ENCODE measurements at places on chromosomes 2 and 18. TPM values are rescaled to one million over a fixed set of nuclear protein-coding genes. Genes with fewer than 3 reads are reported as not detected.

- ATAC-seq = no peak
Observed at GRCh38 chr18:25335676-25336075, 16.3 kb downstream of the ZNF521 start.

DNA sequence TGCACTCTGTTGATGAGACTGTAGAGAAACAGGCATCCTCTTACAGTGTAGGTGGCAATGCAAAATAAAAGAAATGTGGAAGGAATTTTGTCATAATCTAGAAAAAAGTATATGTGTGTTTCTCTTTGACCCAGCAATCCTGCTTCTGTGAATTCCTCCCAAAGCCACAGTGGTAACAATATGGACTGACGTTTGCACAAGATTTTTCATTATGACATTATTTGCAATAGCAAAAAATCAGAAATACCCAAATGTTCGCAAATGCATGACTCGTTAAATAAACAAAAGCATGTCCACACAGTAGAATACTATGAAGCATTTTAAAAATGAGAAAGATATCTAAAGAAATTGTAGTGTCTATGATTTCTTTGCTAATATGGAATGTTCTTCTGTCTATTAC is 255.2 kb upstream of the NRP2 start:
- no peak for ATAC-seq

GRCh38 chr2:207279520-207279919 is 113.8 kb upstream of the KLF7 start:
- ATAC-seq = peak; percentile 88

- peak; percentile 56 for ATAC-seq
Observed at GRCh38 chr2:113755835-113756354, 547 bp downstream of the SLC35F5 start.

GRCh38 chr2:229348128-229348527 is 77.0 kb upstream of the PID1 start:
- no peak for ATAC-seq

Gene COLEC12
- not detected for total RNA-seq

DNA sequence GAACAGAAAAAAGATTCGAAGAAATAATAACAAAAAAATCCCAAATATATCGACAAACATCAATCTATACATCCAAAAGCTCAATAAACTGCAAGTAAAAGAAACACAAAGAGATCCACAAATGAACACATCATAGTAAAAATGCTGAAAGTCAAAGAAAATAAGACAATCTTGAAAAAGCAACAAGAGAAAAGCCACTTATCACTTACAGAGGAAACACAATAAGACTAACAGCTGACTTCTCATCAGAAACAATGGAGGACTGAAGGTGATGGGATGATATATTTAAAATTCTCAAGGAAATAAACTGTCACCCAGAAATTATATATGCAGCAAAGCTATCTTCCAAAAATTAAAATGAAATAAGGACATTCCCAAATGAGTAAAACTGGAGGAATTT is 140.3 kb downstream of the NDUFA10 start:
- no peak for ATAC-seq

- peak; percentile 44 for ATAC-seq
Observed at GRCh38 chr2:71166812-71167211, 36.4 kb downstream of the MPHOSPH10 start.

DNA sequence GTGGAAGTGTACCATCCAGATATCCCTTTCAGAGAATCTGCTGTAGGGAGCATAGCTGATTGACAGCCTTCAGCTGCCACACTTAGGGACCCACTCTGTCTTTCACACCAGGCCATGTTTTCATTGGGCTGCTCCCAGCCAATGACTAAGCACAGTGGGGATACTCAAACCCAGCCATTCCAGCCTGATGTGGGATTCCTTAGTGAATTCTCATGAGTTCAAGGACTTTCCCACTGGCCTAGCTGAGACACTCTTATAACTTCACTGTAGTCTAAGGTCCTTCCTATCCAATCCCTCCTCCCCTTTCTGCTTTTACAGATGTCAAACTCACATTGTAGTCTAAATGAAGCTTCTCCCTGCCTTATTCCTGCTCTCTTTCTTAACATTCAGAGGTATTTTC is 201.2 kb downstream of the PIK3C3 start:
- no peak for ATAC-seq

Gene PIEZO2
- not detected for total RNA-seq

Gene DUSP2
- 82.0 TPM for total RNA-seq

- peak; percentile 79 for ATAC-seq
Observed at GRCh38 chr2:127410871-127411652, 7.2 kb upstream of the PROC start.

Gene DNER
- not detected for total RNA-seq

- no peak for ATAC-seq
Observed at GRCh38 chr18:32775628-32776027, 2.8 kb upstream of the KLHL14 start.

Gene SDC1
- not detected for total RNA-seq

GRCh38 chr2:210663631-210664089 is 107.3 kb downstream of the CPS1 start:
- no peak for ATAC-seq

Gene KIAA2012
- total RNA-seq = not detected

Gene TMEM247
- total RNA-seq = not detected

DNA sequence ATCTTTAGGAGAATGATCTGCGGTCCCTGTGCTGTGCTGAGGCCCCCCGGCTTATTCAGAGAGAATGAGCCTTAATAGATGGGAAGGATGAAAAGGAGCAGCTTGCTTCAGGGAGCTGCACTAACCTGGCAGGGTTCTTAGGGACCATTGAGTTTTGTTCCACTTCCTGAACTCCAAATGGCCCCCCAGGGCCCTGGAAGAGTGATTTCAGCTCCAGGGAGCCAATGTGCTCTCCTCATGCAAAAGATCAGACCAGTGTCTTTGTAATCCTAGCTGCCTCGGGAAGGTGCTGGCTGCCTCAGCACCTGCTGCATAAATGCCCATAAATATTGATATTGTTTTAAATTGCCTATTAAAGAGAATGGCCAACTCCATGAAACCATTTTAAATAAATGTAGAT is 210.2 kb downstream of the NCK2 start:
- ATAC-seq = no peak

Gene AOX1
- 0.95 TPM for total RNA-seq

DNA sequence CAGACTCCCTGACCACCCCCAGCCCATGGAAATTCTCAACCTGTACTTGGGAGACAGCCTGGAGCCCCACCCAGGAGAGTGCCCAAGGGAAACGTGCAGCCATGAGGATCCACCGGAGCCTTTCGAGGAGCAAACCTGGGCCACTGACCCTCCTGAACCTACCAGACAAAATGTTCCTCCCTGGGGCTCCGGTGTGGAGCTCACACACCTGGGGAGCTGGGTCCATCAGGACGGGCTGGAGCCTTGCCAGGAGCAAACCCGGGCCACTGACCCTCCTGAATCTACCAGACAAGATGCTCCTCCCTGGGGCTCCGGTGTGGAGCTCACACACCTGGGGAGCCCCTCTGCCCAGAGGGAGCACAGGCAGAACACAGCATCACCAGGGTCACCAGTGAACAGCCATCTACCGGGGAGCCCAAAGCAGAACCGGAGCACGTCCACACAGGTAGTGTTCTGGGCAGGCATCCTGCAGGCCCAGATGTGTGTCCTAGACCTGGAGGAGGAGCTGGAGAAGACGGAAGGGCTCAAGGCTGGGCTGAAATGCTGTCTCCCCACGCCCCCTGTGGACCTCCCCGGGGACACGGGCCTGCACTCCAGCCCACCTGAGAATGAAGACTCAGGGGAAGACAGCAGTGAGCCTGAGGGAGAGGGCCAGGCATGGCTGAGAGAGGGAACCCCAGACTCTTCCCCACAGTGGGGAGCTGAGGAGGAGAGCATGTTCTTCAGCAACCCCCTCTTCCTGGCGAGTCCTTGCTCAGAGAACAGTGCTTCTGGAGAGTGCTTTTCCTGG is 8.9 kb downstream of the PSD4 start:
- no peak for ATAC-seq

Gene WDR75
- 44.5 TPM for total RNA-seq

DNA sequence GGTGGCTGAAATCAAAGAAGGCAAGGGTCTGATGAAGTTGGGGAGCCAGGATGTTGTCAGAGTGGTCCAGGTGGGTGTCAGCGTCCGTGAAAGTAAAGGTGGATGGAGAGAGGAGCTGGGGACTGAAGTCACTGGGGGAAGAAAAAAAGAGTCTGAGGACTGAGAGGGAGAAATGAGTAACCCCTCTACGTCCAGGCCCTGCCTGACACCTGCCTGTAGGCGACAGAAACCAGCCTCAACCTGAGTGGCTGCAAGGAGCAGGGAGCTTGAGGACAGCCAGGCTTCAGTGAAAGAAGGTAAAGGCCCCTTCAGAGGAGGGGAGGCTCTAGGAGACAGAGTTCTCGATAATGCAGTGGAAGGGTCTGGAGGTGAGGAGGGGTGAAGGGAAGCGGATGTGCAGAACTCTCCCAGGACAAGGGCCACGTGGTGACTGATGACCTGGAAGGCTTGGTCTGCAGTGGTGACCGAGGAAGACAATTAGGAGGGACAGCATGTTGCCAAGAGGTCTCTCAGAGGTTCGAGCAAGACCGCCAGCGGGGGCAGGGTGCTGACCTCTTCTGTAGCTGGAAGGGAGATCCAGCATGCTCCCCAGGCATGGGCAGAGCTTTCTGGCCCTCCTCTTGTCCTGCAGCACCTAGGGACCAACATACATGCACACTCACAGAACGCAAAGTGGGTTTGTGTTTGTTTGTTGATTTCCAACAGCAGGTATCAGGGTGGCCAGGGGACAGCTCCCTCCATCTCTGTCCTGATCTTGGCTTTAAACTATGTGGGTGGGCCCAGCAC is 86.6 kb upstream of the TMEM247 start:
- ATAC-seq = peak; percentile 34

- ATAC-seq = peak; percentile 57
Observed at GRCh38 chr2:225091336-225091735, 49.1 kb upstream of the DOCK10 start.

DNA sequence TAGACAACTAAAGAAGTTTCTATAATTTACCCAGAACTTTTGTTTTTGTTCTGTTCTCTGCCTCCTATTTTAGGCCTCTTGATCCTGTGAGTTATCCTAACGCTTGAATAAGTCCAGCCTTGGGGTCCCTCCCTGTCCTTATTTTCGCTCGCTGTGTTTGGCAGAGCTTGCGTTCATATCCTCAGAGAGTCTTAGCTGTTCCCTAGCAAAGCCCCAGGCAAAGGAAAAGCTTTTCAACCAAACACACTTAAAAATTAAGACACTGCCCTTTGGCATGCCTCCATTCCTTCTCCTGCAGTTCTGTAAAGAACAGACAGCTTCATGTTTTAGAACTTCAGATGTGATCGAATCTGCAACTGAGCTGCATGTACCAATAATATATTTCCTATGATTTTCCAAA is 517.2 kb downstream of the SUCLG1 start:
- ATAC-seq = no peak

- ATAC-seq = no peak
Observed at GRCh38 chr2:48717846-48718245, 37.7 kb downstream of the LHCGR start.

Gene GKN2
- not detected for total RNA-seq

Gene BMP10
- total RNA-seq = not detected

DNA sequence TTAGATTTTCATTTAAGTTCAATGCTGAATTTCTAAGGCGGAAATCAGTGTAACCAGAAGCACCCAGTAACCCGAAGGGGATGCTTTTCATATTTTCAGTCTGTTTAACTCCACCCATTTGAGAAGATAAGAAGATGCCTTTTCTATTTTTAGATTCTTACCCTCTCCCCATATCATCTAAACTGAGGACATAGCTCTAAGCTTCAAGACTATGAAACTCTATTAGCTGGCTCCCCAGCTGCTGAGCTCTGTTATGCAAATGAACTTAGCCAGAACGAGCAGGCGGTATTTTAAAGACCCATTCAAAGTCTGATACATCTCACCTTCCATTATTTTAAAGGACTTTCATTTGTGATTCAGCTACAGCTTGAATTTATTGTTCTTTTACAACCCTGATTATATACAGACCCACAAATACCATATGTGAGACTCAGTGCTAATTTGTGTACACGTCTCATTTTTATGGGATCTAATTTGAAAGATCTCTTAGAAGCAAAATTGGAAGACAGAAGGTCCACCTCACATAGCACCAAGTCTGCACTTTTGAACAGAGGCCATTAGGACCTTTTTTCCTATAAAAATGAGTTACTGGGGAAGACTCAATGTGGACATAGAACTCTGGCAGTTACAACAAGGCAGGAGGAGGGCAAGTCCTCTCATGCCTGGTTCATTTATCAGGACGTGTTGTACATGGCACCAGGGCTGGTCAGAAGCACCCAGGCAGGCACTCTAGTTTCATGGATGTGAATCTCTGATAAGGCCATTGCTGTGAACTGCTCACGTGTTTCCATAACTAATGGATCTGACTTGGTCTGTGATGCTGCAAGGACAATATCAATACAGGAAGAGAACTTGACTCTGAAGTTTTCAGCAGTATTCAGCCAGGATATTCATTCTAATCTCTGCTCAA is 16.3 kb downstream of the CDC42EP3 start:
- ATAC-seq = peak; percentile 57

Gene CCDC88A
- total RNA-seq = 14.3 TPM

DNA sequence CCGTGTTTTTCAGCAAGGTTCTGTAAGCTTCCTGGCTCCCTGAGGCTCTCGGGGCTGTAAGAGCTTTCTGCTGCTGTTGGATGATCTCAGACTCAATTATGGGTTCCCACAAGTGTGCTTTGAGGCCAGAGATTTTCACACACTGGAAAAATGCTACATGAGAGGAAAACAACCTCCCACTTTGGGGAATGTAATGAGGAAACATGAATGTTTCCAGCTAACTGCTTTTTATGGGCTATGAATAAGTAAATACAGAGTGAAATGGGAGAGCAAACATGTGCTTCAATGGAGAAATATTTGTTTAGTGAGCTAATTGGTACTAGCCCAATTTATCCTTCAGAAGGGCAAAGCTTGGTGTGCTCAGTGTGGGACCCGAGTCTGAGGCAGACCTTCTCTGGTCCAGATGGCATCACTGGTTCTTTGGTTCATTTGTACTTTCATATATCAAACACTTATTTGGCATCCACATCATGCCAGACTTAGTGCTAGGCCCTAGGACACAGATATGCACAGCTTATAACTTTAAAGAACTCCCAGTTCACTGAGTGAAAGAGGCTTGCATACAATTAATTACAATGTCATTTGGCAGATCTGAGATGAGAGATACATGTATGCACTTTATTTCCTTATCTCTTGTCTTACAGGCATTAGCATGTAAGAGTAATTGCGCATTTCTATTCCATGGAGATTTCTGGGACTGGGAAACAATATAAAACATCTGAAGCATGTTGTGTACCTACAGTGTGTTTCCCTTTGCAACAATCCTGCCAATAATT is 248.8 kb downstream of the RDH14 start:
- no peak for ATAC-seq

- ATAC-seq = peak; percentile 18
Observed at GRCh38 chr2:159362816-159363251, 76.3 kb upstream of the WDSUB1 start.

- no peak for ATAC-seq
Observed at GRCh38 chr2:172339371-172340010, 87.9 kb upstream of the ITGA6 start.

Gene ACAA2
- 94.7 TPM for total RNA-seq

Gene GPR45
- not detected for total RNA-seq

DNA sequence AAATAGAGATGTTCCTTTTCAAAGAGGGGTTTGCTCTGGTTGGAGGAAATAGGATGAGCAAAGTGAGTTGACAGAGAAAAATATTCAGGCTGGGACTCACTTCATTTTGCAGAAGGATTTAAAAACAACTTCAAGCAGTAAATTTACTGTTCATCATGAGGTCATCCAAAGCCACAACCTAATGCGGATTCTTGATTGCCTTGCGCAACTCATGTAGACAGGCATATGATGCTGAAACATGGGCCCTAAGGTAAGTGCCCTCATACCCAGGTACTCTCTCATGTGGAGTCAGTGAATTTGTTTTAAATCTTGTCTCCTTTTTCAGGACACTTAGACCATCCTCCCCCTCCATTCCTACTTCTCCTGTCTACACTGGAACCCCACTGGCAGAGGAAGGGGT is 51.9 kb upstream of the LYPD1 start:
- no peak for ATAC-seq

Data from activated T-helper 17 cell treated with anti-CD3 and anti-CD28 coated beads, Interleukin-2, amount 50 U/mL, for 72 hours (primary cell).